ENCODE measurements at places on chromosomes 1 and 21.

DNA sequence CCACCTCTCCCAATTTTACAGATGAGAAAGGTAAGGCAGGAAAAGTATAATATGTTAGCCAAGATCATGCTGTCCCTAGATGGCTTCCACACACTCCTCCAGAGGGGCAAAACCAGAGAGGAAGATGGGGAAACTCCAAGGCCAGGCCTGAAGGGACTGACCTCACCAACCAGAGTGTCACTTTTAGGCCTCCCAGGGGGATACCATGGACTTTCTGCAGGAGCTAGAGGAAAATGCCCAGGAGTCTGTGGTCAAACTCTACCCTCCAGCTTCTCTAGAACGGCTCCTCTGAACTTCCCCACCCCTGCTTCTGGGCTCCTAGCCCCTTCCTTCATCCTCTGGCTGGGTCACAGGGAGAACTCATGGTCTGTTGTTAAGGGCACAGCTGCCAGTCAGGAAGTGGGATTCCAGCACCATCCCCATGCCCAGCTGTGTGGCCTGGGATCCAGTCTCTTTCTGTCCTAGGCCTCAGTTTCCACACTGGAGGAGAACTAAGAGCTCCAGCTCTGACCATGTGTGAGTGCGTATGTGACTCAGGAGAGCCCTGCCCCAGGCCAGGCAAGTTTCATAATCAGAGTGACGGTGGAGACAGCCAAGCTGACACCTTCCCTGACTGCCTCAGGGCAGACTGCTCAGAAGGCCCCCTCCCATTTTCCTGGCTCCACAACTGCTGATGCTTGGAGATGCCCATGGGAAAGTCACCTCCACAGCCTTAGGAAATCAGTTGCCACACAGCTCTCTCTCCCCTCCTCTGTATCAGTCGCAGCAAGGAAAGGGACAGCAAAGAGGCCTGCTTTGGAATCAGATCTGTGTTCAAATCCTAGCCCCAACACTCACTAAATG, 1.9 kb downstream of the IGSF8 start:
- no peak for DNase-seq

DNA sequence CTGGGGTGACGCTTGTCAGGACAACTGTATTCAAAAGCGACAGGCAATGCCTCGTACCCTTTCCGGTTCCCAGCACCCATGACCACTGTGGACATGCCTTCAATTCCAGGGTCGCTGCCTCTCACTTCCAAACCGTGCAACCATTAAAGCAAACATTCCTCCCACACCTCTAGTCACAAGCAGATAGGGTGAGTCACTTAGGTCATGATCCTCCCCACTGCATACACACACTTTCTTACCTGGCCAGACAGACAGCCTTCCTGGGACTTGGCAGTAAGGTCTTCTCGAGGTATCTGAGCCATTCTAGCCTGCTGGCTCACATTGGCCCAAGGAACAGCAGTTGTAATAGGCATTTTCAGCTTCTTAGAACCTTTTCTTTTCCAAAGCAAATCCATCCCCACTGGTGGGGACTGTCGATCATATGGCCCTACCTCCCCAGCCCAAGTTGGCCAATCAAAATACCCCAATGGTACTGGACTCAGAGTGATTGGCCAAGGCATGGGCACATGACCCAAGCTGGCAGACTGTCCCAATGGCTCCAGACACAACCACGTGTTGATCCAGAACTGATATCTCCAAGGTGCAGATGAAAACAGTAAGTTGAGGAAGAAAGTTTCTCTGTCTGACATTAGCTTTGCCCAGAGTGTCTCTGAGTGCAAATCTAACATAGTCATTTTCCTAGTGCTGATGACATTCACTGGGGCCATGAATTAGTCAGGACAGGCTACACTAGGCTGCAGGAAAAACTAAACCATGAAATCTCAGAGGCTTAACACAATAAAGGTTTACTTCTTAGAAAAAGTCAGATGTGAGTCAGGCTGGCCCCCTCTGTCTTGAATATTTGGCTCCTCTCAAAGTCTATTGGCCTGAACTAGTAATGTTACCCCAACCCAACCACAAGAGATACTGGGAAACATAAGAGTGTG, 113.8 kb downstream of the RRAGC start:
- no peak for DNase-seq

DNA sequence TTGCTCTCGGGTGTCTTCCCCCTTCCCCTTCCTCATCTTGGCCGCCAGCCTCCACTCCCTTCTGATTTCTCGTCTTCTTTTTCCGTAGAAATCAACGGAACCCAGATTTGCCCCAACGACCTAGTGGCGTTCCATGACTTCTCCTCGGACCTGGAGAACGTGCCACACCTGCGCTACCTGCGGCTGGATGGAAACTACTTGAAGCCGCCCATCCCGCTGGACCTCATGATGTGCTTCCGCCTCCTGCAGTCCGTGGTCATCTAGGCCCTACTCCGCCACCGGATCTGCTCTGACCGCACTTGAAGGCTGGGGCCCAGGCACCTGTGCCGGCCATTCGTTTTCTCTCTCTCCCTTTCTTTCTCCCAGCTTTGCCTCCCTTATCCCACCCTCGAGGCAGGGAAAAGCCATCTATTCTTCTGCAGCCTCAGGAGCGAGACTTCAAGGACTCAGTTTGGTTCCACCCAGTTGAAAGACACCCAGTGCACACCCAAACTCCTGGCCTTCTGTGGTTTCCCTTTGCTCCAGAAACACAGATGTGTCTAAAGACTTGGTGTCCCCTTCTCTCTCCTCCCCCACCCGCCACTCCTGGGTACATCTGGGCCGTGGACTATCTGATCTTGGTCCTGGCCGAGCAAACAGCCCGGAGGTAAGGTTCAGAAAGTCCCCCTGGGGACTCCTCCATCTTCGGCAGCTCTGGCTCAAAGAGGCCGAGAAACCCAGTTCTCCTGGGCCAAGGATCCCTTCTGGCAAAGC, 7.2 kb upstream of the OPTC start:
- no peak for DNase-seq

DNA sequence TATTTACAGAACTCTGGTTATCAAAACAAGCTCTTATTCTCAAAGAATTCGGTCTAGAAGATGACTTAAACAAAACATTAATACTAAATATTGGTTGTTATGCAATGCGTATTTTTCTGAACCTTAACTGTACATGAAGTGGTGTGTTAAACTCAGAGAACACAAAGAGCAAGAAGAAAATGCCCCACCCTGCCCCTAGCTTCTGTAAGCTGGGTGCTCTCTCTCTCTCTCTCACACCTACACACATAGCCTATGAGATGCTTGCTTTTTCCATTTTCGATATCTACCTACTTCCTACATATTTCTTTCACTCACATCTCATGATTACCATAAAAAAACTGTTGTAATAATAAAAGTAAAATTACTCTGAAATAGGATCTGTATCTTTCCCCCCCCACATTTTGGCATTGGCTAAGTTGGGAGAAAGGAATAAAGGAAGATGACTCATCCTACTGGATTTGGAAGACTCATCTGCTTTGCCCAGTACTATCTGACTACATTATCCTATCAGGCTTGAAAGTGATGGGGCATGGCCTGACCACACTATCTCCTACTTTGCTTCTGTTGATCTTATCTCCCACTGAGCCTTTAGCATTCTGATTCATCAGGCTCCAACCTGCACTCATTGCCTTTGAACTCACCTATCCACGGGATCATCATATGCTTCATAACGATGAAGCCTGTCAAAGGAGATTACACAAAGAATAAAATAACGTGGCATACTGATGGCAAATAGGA, 2.9 kb downstream of the CRYZ start:
- peak; percentile 73 for DNase-seq

- no peak for DNase-seq
Observed at GRCh38 chr1:234149217-234149616, 224.0 kb upstream of the COA6 start.

DNA sequence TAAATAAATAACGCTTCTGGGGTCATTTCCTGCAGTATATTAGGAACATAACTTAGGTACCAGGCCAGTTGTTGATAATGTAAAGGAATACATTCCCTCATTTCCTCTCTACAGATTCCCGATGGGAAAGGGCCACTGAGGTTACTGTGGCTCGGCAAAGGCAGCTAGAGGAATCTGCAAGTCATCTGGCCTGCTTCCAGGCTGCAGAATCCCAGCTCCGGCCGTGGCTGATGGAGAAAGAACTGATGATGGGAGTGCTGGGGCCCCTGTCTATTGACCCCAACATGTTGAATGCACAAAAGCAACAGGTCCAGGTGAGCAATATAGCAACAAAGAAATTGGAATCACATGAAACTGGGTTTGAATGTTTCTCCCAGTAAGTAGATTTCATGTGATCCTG, 109.6 kb upstream of the BMP8A start:
- peak; percentile 48 for DNase-seq

GRCh38 chr1:17274186-17275170, 25.6 kb downstream of the PADI3 start:
- peak; percentile 51 for DNase-seq

DNA sequence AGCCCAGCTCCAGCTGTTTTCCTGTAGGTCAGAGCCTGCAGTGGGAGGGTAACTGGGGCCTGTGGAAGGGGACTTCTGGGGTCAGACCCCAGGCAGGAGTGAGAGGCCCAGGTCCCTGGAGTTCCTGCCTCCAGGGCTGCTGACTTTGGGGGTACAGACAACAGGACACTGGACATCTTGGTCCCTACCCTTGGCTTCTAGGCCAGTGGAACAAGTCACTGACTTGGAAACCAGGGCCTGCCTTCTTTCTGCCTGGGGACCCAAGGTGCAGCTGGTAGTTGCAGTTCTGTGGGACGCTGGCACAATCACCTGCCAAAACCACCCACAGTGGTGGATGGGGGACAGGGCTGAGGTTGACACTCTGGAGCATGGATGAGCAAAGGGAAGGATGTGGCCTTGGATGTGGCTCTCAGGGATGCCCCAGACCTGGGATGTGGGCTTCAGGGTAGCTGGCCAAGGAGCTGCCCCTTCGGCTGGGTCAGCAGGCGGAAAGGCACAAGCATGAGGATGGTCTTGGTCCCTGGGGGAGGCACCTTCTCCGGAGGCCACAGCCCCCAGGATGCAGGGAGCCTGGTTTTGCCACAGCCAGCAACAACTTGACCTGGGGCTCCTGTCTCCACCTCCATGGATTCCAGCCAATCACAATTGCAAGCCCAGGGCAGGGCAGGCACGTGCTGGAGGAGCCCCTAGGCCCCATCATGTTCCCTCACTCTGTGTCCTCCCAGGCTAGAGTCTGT, 5.8 kb downstream of the JMJD4 start:
- no peak for DNase-seq

Measured in fibroblast of skin of back (primary cell).